Activated CD8-positive, alpha-beta T cell treated with anti-CD3 and anti-CD28 coated beads, Interleukin-2, amount 10 ng/mL, durations not matched to agents 7 days and 5 days (primary cell): ENCODE measurements at places on chromosomes 13 and 19. TPM values are rescaled to one million over a fixed set of nuclear protein-coding genes. Genes with fewer than 3 reads are reported as not detected.
A peak's percentile ranks its signal among the peaks of the same experiment; 100 is the strongest.

The KCTD15 gene
- total RNA-seq: 0.42 TPM

DNA sequence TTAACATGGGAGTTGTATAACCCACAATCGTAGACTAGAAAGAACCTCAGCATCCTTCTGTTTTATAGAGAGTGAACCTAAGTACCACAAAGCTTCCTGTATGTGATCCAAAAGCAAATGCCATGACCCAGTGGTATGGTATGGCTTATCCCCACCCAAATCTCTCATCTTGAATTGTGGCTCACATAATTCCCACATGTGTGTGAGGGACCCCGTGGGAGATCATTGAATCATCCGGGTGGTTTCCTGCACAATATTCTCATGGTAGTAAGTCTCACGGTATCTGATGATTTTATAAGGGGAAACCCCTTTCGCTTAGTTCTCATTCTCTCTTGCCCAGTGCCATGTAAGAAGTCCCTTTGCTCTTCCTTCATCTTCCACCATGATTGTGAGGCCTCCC is 587.9 kb downstream of the LMO7 start:
- H3K36me3 ChIP-seq: no peaks in the 10 kb centered on the region
- no peak overlapping the region for H3K4me3 ChIP-seq
- no peak overlapping the region for H3K27ac ChIP-seq
- no peaks in the 10 kb centered on the region for H3K4me1 ChIP-seq
- DNase-seq: no peak

DNA sequence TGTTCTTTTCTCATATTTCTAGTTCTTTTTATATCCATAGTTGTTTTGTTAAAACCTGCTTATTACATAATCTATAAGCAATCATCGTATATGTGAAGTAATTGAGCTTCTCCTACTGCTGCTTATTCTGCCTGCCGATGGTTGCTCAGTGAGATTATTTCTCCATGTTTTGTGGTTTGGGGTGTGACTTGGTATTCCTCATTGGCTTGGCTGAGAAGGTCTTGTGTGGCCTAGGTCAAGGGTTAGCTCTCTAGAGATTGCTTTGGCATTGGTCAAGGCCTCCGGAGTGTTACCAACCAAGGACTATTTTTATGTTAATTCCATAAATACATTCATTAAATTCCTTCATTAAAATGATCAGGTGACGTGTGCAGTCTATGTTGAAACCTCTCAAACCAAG is 302.8 kb downstream of the MYO16 start:
- H3K36me3 ChIP-seq: no peaks in the 10 kb centered on the region
- H3K4me1 ChIP-seq: no peaks in the 10 kb centered on the region
- no peak for DNase-seq
- no peak overlapping the region for H3K4me3 ChIP-seq
- H3K27me3 ChIP-seq: peaks cover 7% of the 10 kb centered on the region

DNA sequence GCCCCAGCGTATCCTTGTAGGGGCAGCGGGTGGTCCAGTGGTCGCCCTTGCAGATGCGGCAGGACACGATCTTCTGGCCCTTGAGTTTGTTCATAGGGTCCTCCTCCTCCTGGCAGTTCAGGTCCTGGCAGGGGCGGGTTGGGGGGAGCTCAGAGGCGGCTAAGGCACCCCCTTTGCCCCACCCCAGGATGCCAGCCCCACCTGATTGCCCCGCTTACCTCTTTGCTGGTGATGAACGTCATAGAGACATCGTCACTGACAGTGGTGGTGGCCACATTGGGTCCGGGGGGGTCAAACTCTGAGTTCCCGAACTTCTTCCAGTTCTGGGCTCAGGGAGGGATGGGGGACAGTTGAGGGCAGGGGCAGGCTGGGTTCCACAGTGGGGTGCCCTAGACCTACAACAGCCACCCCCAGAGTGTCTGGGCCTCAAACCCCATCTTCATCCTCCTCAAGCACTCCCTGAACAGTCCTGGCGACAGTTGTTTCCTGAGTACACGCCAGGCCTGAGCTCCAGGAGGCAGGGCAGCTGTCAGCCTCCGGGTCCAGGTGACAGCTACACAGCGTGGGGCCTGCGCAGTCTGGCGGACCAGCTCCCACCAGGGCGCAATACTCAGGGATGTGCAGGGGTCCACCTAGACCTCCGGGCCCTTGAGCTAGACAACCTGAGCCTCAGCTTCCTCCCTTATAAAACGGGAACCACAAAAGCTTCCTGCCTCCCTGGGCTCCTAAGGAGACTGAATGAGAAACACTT is 2.7 kb downstream of the EIF3G start:
- H3K27me3 ChIP-seq: no peaks in the 10 kb centered on the region
- peaks cover 48% of the 10 kb centered on the region for H3K36me3 ChIP-seq
- peak overlapping the region; percentile 12 for H3K4me3 ChIP-seq
- H3K27ac ChIP-seq: no peak overlapping the region
- DNase-seq: no peak
- peaks cover 44% of the 10 kb centered on the region for H3K4me1 ChIP-seq

GRCh38 chr13:91154558-91155353 is 192.7 kb upstream of the MIR17HG start:
- no peaks in the 10 kb centered on the region for H3K36me3 ChIP-seq
- H3K4me3 ChIP-seq: no peak overlapping the region
- H3K27me3 ChIP-seq: peaks cover 9% of the 10 kb centered on the region
- no peak for DNase-seq
- no peak overlapping the region for H3K27ac ChIP-seq
